ENCODE measurements at places on chromosomes 13 and 19.

DNA sequence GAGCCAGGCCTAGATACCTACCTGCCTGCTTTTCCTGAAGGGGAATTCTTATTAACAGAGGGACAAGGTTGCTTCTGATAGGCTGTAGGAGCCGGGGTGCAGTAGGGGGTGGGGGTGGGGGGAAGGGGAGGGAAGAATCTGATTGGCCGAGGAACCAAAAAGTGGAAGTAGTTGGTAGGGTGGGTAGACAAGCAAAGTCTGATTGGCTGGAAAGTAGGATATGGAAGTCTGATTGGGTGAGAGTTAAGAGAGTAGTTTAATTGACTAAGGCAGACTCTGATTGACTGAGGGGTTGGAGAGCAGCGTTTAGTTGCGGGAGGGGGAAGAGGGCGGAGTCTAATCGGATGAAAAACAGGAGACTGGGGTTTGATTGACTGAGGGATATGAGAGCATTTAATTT is 9.4 kb upstream of the CYP4F22 start:
- DNase-seq, result no peak

DNA sequence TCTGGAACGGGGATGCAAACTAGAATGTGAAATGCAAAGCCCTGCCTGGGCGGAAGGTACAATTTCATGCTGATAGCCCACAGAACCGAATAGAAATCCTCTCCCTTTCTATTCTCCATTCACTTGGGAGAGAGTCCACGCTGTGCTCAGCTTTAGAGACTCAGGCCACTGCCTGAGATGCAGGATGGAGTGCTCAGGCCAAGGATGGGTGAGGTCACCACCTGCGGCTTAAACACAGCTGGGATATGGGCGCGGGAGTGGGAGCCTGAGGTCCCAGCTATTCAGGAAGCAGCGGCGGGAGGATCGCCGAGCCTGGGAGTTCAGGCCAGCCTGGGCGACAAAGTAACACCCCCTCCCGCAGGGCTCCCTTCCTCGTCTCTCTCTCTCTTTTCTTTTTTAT is 446 bp upstream of the ZNF83 start:
- peak; percentile 39 for DNase-seq

DNA sequence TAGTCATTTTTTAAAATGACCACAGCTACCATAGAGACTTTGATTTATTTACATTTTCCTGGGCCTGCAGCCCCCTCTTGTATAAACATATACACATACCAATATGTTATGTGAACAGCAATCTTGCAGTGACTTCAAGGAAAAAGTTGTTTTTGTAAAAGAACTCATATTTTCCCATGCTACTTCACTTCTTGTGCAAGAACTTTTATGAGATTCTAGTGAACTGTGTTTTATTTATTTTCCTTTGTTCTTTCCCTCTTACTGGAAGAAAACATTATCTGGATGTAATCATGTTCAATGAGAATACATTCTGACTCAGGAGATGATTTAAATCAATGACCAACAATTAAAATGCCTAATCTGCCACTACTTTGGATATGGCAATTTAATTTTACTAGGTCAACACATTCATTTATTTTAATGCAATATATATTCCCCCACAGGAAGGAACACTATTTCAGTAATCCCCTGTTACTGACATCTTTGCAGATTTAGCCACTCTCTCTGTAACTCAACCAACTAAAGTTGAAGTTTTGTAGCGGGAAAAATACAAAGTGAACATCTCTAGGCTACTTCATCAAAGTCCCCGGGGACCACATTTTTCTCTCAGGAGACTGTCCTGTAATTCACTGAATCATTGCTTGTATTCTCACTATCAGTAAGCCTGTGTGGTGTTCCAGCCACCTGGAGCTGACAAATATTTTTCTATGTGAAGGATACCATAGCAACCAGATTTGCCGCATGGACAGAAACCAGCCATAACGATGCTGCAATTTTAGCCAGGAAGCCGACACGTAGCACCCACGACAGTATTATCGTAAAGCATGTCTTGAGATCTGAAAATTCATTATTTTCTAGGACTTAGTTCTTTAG is 90.5 kb downstream of the STARD13 start:
- no peak for DNase-seq

DNA sequence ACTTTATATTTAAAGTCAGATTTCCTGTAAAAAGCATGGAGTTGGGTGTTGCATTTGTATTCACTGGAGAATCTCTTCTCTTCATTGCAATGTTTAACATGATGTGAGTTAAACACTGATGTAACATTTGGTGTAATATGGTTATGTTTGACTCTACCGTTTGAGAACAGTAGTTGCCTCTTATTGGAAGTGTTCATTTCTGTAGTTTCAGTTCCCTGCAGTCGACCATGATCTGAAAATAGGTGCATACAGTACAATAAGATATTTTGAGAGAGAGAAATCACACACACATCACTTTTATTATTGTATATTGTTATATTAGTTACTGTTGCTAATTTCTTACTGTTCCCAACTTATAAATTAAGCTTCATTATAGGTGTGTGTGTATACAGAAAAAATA is 105.2 kb upstream of the SPACA7 start:
- DNase-seq, result no peak

DNA sequence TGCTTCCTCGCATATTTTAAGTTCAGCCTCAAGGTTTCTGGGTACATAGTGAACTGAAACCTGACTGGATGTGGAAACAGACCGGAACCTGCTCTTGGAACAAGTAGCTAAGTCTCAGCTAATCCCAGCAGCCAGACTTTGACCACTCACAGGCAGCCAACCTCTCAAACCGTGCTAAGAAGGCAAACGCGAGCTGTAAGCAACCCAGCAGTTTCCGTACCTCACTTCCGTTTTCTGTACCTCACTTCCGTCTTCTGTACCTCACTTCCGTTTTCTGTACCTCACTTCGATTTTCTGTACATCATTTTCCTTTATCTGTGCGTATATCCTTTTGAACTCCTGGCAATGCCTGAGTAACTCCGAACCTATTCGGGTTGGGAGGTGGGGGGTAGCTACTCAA is 96.8 kb downstream of the SUCLA2 start:
- no peak for DNase-seq

- no peak for DNase-seq
These were observed 117.1 kb downstream of the AKAP11 start for GRCh38 chr13:42389041-42389440.

Measured in AG08396 (cell line).